Activated CD8-positive, alpha-beta memory T cell treated with anti-CD3 and anti-CD28 coated beads, Interleukin-2, amount 10 ng/mL, durations not matched to agents 7 days and 5 days (primary cell): ENCODE measurements at places on chromosomes 1 and 21.

- no peak for DNase-seq
Measured at GRCh38 chr1:44077421-44077820, 41.2 kb upstream of the KLF17 start.

GRCh38 chr1:209526137-209526536 is 57.4 kb upstream of the CAMK1G start:
- no peak for DNase-seq

DNA sequence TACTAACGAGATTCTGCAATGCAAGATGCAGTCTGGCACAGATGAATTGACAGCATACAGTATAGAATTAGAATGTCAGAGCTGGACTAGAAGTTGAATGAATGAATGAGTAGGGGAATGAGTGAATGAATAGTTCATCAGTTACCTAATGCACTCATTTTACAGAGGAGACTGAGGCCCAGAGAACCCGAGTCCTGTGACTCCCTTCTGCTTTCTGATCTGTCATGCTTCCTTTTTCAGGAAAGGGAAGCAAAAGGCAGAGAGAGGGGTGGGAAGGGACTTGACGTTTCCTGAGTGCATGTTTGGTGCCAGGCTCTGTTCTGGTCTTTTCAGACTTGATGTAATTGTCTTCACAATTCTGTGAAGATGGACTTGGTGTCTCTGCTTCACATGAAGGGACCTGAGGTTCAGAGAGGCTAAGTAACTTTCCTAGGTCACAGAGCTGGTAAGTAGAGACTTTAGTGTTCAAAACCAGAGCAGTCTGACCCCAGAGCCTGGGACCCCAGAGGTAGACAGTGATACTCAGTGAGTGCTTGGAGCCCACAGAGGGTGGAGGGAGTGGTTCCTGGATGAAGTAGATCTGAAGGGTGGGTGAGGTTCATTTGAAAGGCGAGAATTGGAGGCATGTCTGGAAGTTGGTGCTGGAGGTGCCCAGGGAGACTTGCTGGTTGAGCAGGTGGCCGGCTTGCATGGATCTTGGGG is 8.0 kb upstream of the MEX3A start:
- DNase-seq: no peak

GRCh38 chr1:7233646-7234470 is 448.6 kb downstream of the CAMTA1 start:
- peak; percentile 23 for DNase-seq

DNA sequence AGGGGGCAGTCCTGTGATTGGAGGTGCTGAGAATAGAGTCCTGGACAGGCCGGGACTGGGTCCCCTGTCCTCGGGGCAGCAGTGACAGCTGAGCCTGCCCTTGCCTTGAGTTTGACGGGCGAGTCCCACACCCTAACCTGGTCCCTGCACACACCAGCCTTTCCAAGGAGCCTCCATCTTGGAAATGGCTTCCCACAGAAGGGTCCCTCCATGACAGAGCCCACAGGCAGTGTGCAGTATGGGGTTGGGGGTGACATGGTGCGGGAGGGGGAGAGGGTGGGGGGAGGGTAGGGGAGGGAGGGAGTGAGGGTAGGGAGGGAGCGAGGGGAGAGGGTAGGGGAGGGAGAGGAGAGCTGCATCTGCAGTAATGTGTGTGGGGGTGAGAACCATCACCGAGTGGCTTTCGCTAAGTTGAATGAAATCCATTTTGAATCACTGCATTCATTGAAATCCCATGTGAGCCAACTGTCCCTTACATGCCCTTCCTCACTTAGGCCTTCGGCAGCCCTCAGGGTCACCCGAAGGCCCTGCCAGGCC is 10.1 kb upstream of the TMEM52 start:
- DNase-seq: peak; percentile 29

- no peak for DNase-seq
Measured at GRCh38 chr1:109914587-109915240, 4.1 kb downstream of the CSF1 start.

GRCh38 chr1:208835097-208835463 is 590.9 kb upstream of the PLXNA2 start:
- no peak for DNase-seq

- no peak for DNase-seq
Measured at GRCh38 chr1:97824200-97824599, 96.6 kb downstream of the DPYD start.

GRCh38 chr1:43791243-43791642 is 83.9 kb downstream of the ST3GAL3 start:
- no peak for DNase-seq

DNA sequence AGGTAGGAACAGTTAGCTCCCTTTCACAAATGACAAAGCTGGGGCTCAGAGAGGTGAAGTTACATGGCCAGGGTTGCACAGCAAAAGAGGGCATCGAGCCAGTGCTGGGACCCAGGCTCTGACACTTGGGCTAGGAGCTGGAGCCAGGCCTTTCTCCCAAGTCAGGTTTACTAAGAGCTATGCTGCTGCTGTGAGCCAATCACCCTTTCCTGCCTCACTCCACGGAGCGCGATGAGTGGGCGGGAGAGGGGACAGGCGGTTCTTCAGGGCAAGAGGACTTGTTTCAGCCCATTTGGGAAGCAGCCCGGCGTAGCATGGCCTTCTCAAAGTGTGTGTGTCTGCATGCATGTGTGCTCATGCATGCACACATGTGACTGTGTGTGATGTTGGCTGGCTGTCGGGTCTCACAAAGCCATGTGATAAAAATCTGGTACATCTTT is 10.6 kb downstream of the ID3 start:
- DNase-seq: no peak

DNA sequence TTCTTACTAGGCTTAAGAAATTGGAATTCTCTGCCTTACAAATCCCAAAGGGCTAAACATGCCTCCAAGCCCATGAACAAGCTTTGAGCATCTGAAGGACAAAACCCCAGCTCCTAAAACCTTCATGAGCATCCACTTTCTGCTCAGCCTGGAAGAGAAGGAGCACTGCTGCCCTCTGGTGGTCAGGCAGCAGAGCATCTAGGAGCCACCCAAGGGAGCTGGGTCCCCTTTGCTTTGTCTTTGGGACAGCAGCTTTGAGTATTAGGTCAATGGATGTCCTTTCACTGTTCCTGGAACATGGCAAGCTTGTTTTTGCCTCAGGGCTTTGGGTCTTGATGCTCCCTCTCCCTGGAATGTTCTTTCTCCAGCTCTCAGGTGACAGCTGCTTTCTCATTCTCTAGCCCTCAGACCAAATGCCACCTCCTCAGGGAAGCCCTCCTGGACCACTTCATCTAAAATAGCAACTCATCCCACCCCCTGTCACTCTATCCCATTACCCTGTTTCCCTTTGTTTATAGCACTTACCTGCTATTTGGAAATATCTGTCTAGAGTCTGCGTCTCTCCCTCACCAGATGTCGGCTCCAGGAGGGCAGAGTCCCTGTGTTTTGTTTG is 25.7 kb downstream of the RAB7B start:
- peak; percentile 80 for DNase-seq

GRCh38 chr1:117433943-117434342 is 66.7 kb downstream of the MAN1A2 start:
- no peak for DNase-seq

DNA sequence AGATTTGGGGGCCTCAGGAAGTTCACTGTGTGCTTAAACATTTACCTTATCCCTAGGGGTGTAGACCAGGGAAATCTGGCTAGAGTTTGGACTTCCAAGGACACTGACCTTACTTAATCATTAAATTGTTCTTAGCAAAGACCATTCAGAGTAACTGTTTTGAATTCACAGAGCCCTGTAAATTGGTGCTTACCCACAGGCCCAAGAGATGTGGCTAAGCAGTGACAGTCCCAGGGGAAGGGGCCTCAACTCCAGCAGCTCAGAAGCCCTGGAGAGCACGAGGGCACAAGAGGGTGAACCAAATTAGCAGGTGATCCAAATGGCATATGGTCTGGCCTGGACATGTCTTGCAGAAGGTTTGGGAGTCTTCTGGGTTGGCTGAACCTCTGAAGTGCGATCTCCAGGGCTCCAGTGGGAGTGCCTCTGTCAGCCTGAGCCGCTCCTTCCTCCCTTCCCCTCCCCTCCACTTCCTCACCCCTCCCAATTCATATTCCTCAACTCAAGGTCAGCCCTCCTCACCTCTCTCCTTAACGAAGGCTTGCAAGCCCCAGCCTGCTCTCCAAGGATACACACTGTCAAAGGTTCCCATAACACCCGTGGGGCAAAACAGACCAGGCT is 4.3 kb downstream of the PAQR7 start:
- DNase-seq: no peak

DNA sequence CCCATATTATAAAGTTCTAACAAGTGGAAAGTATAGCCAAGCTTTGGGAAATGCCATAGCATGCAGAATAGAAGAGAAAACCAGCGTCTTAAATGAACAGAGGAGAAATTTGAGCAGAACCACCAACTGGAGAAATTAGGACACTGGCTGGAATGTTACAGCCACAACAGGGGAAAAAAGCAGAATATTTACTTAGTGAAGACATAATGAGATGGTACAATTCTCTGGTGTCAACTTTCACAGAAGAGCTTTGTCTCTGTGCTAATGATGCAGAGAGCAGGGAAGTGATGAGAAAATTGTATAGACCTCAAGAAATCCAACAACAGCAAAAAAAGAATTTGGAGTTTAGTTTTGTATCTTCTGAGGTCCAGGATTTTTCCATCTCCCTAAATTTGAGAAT is 249.7 kb downstream of the KIF26B start:
- DNase-seq: no peak

DNA sequence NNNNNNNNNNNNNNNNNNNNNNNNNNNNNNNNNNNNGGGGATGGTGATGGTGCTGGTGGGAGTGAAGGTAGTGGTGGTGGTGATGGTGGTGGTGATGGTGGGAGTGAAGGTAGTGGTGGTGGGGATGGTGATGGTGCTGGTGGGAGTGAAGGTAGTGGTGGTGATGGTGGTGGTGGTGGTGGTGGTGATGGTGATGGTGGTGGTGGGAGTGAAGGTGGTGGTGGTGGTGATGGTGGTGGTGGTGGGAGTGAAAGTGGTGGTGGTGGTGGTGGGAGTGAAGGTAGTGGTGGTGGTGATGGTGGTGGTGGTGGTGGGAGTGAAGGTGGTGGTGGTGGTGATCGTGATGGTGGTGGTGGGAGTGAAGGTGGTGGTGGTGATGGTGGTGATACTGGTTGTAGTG is 93.6 kb downstream of the CRYAA start:
- no peak for DNase-seq

DNA sequence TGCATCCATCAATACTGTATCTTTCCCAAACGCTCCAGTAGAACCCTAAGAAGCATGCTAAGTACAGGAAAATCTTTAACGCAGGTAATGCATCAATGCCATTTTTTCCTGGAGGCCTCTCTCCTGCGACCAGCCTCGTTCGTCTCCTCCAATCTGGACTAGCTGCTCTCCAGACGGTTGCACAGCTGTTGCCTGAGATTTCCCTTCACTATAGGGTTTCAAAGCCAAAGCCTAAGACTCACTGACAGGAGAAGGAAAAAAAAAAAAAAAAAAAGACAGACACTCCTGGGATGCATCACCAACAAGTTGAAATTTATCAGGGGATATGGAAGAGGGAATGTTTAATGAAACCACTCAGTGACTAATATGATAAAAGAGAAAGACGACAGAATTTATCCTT is 93.0 kb downstream of the APP start:
- no peak for DNase-seq

DNA sequence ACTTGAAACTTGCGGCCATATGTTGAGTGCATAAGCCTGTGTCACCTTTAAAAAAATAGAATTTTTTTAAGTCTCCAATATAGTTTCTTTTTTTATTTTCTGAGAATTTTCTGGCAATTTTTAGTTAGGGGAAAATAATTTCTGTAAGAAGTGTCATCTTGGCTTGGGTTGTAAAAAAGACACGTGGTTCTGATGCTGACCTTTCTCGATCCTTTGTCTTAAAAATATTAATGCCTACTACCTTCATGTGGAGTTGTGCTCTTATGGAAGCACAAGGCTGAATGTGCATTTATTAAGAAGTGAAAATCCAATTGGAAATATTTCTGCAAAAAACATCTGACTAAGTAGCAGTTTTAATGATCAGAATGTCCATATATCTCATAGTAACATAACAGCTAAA is 3.5 kb downstream of the ELAVL4 start:
- no peak for DNase-seq

- no peak for DNase-seq
Measured at GRCh38 chr1:208577381-208577905, 333.3 kb upstream of the PLXNA2 start.

DNA sequence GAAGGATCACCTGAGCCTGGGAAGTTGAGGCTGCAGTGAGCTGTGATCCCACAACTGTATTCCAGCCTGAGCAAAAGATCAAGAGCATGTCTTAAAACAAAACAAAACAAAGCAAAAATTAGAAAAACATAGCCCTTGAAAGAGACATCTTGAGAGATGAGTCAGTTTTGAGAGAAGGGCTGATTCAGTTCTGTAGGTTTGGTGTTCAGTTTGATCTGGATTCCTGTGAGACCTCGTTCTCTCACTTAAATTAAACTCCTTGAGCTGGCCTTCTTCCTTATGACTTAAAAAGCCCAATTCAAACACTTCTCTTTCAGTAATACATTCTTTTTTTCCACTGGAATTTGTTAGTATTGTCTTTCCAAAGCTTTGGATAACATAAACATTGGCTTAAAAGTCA is 164.2 kb downstream of the NRIP1 start:
- DNase-seq: no peak

DNA sequence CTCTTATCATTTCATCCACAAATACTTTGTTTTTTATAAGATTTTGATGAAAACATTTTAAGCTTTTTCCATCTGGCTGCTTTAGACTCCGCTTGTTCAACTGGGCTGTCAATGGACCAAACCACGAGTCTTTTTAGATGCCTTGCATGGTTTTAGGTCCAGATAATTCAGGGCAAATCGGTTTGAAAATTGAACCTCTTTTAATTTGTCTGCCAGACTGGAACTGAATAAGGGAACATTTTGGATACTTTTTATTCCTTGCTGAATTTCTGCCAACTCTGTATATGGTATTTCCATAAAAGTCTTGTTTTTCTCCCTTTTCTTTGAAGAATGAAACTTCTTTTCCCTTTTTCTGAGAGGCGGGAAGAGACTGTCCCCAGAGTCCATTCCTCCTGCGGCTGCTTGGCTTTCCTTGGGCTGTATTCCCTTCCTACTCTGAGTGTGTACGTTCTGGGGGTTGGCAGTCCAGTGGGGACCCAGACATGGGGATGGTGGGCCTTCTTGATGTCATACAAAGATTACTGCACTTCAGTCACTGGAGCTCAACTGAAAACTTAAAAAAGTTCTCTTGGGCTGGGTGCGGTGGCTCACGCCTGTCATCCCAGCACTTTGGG is 46.5 kb upstream of the CNN3 start:
- DNase-seq: no peak

GRCh38 chr1:29519108-29519787 is 282.9 kb downstream of the PTPRU start:
- peak; percentile 23 for DNase-seq
